Activated T-helper 1 cell treated with anti-CD3 and anti-CD28 coated beads, Interleukin-12 subunit alpha, Interleukin-12 subunit beta, Interleukin-2, Interleukin-4 antibody, amounts not matched to agents 30 ng/mL and 10 ng/mL and 1 ng/mL, durations not matched to agents 14 hours and 24 hours and 36 hours (primary cell): ENCODE measurements at places on chromosomes 4 and X.

- H3K4me3 ChIP-seq, result peak overlapping the region; percentile 76
- peaks cover 20% of the 10 kb centered on the region for H3K4me1 ChIP-seq
- DNase-seq, result no peak
These were observed 3.4 kb upstream of the PCDH7 start for GRCh38 chr4:30716681-30717207.

GRCh38 chrX:138925330-138925729 lies 213.8 kb upstream of the FGF13 start:
- no peaks in the 10 kb centered on the region for H3K36me3 ChIP-seq
- no peaks in the 10 kb centered on the region for H3K4me1 ChIP-seq
- H3K27me3 ChIP-seq, result no peaks in the 10 kb centered on the region
- DNase-seq, result no peak

DNA sequence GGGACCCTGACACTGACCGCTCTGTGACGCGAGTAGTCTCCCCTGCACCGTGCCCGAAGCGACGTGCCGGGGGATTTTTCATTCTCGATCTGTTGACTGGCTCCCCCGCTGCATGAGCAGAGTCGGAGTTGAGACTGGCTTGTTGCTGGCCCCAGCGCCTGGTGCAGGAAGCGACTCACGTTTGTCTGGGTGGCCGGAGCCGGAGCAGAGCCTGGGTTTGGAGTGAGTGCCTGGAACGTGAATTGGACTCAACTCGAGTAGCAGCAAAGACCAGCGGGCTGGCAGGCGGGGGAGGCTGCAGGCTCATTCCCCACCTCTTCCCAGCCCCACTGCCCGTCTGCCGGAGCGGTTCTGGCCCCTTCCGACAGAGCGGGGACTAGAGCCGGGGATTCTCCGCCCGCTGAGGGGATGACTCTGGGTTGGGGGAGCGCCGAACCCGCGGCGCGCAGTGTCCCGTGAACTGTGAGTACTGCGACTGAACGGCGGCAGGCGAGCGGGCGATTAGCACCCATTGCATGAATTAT lies 554 bp downstream of the PCDH7 start:
- peak overlapping the region; percentile 84 for H3K27ac ChIP-seq
- peaks cover 20% of the 10 kb centered on the region for H3K4me1 ChIP-seq
- H3K27me3 ChIP-seq, result peaks cover 46% of the 10 kb centered on the region
- peaks cover 1% of the 10 kb centered on the region for H3K36me3 ChIP-seq
- peak overlapping the region; percentile 15 for H3K4me3 ChIP-seq

- H3K27me3 ChIP-seq, result peaks cover 5% of the 10 kb centered on the region
- no peak for DNase-seq
- H3K4me1 ChIP-seq, result no peaks in the 10 kb centered on the region
- H3K36me3 ChIP-seq, result no peaks in the 10 kb centered on the region
These were observed 144.0 kb upstream of the PJA1 start for GRCh38 chrX:69309074-69309792.

DNA sequence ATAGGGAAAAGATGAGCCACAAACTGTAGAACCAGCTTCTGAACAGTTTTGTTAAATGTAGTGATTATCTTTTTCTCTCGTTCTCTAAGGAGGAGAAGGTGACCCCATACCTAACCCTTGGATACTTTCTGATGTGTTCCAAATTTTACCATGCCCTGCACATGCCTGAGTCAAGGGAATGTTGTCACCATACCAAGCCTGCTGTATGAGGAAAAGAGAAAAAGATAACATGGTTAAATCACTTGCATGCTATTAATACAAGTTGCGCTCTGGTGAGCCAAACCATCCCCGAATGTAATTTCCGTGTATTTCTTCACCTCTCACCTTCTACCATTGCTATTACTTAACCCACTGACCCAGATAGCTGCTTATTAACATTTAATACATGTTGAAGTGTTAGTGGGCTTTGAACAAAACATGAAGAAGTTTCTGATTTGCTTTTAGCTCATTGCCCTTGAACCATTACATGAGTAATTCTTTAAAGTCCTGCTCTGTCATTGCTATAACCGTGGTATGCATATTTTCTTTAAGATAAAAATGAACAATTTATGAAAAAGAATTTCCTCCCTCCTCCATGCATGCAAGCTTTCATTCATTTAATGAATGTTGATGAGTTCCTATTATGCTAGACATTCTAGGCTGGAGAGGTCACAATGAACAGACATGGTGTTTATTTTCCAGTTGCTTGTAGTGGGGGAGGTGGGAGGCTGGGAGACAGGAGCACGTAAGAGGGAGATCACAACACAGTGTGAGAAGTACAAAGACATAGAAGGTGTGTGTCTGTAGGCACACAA lies 13.6 kb upstream of the KIT start:
- H3K27ac ChIP-seq, result no peak overlapping the region
- no peaks in the 10 kb centered on the region for H3K4me1 ChIP-seq
- H3K27me3 ChIP-seq, result peaks cover 5% of the 10 kb centered on the region
- H3K36me3 ChIP-seq, result no peaks in the 10 kb centered on the region

GRCh38 chr4:5707778-5708448 lies 446 bp downstream of the EVC2 start:
- DNase-seq, result no peak
- H3K27me3 ChIP-seq, result peaks cover 34% of the 10 kb centered on the region
- H3K27ac ChIP-seq, result no peak overlapping the region
- H3K4me3 ChIP-seq, result no peak overlapping the region
- H3K36me3 ChIP-seq, result no peaks in the 10 kb centered on the region
- peaks cover 9% of the 10 kb centered on the region for H3K4me1 ChIP-seq

GRCh38 chr4:153204247-153204671 lies at the start of gene TRIM2:
TRIM2 (plus strand) TSS chr4:153204443; CDS start chr4:153204531, 88 bp downstream.
- no peak for DNase-seq
- peak within 1 kb of the TSS; percentile 15 for H3K4me3 ChIP-seq
- H3K27ac ChIP-seq, result peak within 1 kb of the TSS; percentile 18
- H3K27me3 ChIP-seq, result no peaks in the 10 kb centered on the region
- H3K4me1 ChIP-seq, result peaks cover 17% of the 10 kb centered on the region
- no peaks in the 10 kb centered on the region for H3K36me3 ChIP-seq
